ENCODE measurements at places on chromosomes 11 and 22.
A peak's percentile ranks its signal among the peaks of the same experiment; 100 is the strongest.

GRCh38 chr22:32018056-32018455 is 25.0 kb upstream of the SLC5A1 start:
- peak; percentile 91 for DNase-seq

- no peak for DNase-seq
Measured at GRCh38 chr11:124115782-124116616, 749 bp downstream of the VWA5A start.

DNA sequence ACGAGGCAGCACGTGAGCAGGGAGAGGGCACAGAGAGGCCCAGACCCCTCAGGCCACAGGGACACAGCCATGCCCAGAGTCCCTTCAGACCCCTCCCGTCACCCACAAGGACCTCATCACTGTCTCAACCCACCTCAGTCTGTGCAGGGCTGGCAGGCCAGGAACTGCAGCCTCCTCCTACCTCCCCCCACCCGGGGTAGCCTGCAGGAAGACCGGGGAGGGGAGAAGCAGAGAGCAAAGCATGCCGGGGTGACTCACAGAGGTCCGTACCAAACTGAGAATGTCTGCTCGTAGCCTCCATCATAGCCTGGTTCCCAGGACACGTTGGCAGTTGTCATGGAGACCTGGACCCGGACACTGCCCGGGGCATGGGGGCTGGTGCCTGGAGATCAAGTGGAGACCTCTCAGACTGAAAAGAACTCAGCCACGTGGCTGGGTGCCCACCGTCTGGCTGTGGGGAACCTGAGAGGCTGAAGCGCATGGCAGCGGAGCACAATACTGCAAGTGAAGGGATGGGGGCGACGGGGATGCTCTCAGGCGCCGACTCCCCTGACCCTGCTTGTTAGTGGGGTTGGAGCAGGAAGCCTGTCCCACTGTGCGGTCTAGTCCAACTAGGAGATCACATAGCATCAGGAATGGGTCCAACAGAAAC is 27.2 kb downstream of the IGSF9B start:
- DNase-seq = no peak

GRCh38 chr11:131154351-131154750 is 216.1 kb upstream of the NTM start:
- DNase-seq = no peak

DNA sequence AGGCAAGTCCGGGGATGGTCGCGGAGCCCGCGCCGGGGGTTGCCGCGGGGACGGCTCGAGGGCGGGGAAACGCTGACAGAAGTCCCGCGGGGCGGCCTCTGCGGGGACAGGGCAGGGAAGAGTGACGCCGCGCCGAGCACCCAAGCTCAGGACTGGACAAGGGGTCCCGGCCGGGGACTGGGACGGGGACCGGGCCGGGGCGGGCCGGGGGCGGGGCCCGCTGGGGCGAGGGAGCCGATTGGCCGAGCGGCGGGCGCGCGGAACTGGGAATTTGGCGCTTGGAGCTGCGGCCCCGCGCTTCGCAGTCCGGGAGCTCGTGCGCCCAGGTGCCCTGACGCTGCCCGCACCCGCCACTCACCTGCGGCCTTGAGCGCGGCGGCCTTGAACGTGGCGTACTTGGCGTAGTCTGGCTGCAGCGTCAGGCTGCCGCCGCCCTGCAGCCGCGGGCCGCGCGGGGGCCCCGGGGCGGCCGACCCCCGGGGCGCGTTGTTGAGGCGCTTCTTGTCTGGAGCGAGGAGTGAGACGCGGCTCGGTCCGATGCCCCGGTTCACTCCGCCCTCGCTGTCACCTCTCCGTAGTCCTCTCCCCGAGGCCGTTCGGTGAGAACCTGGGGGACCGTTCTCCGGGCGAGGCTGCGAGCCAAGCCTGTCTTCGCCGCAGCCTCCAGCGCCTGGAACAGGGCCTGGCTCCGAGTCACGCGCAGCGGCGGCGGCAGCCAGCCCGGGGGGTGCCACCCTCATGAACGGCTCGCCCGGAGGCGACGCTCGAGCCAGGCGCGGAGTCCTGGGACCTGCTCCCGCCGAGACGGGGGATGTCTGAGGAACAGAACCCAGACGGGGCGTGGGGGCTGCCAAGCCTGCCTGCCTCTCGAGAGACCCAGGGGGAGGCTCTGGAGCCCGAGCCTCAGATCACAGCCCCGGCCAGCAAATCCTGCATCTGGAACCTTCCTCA is 4.5 kb downstream of the SHISA8 start:
- no peak for DNase-seq

- no peak for DNase-seq
Measured at GRCh38 chr11:69368119-69368880, 74.3 kb downstream of the MYEOV start.

DNA sequence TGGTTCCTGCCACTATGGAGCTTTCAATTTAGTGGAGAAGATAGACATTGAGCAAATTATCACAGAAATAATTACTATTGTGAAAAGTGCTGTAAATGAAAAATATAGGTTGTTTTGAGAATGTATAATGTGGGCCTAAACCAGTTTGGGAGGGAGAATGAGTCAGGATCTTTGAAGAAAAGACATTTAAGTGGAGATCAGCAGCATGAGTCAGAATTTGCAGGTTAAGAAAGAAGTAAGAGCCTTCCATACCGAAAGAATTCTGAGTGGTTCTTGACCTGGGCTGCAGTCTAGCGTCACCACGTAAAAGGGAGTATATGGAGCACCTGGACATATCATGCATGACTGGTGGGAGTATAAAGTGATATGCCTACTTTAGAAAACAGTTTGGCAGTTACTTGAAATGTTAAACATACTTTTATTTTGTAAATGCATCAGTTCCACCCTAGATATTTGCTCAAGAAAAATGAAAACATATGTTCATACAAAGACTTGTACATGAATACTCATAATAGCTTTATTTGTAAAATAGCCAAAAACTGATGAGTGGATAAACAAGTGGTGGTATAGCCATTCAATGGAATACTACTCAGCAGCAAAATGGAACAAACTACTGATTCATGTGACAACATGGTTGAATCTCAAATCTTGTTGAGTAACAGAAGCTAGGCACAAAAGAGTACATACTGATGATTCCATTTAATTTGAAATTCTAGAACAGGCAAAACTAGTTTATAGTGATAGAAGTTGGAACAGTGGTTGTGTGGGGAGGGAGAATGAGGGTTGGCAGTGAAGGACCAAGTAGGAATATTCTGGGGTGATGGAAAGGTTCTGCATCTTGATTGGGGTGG is 99.2 kb downstream of the STIM1 start:
- DNase-seq = peak; percentile 48

DNA sequence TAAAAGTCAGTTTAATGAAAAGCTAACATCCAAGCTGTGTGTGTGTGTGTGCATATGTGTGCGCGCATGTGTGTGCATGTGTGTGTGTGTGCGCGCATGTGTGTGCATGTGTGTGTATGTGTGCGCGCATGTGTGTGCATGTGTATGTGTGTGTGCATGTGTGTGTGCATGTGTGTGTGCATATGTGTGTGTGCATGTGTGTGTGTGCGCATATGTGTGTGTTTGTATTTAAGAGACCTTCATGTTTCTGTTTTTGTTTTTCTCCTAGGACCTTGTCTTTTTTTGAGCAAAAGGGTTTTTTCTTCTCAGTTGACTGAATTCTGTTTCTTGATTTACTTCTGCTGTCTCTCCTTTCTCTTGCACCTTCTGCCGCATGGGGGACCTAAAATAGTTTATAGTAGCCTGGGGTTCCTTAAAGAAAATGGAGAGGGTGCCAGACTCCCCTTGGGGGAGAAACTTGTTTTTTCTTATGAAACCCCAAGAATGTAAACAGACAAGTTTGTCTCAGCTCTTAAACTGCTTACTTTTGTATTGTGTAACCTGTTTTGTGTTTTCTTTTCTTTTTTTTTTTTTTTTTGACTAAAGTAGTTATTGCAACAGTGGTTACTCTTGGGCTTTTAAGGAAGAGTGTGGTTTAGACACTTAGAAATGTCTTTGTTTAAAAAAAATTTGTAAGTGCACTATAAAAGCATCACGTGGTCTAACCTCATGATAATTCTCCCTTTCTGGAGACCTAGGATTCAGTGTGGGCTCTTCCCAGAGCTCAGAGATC is 53.0 kb downstream of the OSBPL5 start:
- peak; percentile 81 for DNase-seq

GRCh38 chr11:124793466-124794278 is 6.5 kb downstream of the MSANTD2 start:
- DNase-seq = peak; percentile 51

- no peak for DNase-seq
Measured at GRCh38 chr11:69141742-69142141, 14.0 kb upstream of the SMIM38 start.

DNA sequence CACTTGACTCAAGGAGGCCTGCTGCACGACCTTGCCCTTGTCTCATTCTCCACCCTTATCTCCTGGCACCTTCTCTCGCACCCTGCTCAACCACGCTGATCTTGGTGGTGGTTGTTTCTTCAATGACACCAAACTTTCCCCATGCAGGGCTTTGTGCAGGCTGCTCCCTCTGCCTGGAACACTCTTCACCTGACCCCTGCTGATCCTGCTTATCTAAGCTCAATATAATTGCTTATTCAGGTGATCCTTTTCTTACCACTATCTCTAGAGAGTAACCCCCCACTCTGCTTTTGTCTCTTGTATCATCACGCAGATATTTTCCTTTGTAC is 604.4 kb downstream of the BUD13 start:
- no peak for DNase-seq

GRCh38 chr22:50000587-50001387 is 11.8 kb downstream of the IL17REL start:
- no peak for DNase-seq

GRCh38 chr11:36062796-36063365 is 119.0 kb downstream of the LDLRAD3 start:
- DNase-seq = peak; percentile 36

- no peak for DNase-seq
Measured at GRCh38 chr11:78040691-78041379, 17.8 kb upstream of the KCTD14 start.

- DNase-seq = no peak
Measured at GRCh38 chr11:115678942-115679341, 174.7 kb upstream of the CADM1 start.
